ENCODE measurements at places on chromosomes 1 and 21.

GRCh38 chr1:246153796-246154212, 353.3 kb downstream of the SMYD3 start:
- no peak for DNase-seq

DNA sequence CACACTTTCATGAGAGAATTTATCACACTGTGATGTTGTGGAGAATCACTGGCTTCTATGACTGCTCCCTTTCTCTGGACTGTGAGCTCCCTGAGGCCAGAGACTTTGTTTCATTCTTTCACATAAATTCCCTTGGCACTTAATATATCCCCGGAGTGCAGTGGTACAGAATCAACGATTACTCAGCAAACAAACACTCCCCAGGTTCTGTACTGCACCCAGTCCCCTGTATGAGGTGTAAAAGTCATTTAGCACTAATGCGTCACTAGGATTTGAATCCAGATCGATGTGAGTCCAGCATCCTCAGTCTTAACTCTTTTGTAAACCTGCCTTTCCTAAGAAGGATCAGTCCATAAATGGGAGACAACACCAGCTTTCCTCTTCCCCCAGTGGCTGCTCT, 6.8 kb upstream of the UTP25 start:
- DNase-seq = no peak

DNA sequence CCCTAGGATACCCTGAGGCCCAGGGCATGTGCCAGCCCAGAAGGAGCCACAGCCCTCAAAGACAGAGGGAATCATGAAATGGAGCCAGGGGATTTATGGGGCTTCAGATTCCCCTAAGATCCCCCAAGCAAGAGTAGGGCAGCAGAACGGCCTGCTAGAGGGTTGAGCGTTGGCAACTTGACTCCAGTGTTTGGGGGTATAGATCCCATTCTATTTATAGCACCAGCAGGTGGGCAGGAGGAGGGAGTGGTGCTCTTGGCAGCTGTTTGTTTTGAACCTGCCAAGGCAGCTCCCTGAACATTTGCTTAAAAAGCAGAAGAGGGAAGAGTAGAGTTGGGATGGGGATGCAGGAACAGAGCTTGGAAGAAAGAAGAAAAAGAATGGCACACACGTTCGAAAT, 33.7 kb downstream of the GLUL start:
- no peak for DNase-seq

DNA sequence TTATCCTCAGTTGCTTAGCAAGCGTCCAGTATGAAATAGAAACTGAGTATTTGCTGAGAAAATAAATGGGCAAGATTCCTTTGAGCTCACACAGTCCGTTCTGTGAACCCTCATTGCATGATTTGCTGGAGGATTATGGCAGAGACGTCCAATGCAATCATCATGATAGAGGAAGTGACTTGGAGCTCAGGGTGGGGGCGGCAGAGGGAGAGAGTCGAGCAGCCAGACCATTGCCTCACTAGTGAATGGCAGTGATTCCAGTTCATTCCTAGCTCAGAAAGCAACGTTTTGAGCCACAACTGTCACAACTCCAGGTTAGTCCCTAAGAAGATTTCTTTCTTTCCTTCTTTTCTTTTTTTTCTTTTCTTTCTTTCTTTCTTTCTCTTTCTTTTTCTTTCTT, 27.5 kb upstream of the COL9A2 start:
- DNase-seq = peak; percentile 31

DNA sequence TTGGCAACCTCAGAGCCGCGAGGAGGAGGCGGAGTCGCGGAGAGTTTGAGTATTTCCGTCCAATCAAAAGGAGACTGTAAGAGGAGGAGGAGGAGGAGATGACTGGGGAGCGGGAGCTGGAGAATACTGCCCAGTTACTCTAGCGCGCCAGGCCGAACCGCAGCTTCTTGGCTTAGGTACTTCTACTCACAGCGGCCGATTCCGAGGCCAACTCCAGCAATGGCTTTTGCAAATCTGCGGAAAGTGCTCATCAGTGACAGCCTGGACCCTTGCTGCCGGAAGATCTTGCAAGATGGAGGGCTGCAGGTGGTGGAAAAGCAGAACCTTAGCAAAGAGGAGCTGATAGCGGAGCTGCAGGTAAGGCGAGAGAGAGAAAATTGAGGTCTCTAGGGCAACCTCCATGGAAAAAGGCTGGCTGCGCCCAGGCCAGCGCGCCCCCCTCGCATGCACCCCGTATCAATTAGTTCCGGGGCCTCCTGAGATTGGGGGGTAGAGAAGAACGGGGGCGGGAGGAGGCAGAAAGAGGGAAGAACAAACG, at the start of gene PHGDH:
TSS of gene PHGDH (plus strand) at position 131 of the 538 bp plus-strand sequence. CDS start at position 220, 89 bp downstream.
- DNase-seq = peak; percentile 34

GRCh38 chr1:35590476-35591040, 17.4 kb downstream of the TFAP2E start:
- no peak for DNase-seq

DNA sequence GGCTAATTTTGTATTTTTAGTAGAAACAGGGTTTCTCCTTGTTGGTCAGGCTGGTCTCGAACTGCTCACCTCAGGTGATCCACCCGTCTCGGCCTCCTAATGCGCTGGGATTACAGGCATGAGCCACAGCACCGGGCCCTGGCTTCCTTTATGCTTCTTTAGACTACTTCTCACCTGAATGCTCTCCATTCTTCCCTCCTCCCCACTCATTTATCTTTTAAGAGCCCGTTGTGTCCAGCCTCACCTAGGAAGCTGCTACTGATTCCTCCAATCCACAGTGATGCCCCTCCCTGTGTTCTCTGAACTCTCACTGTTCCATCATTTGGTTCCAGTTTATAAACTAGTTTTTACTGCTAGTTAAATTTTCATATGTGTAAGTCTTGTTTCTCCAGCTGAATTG, 44.9 kb upstream of the NR5A2 start:
- no peak for DNase-seq

GRCh38 chr1:84735483-84735882, 45.2 kb upstream of the SSX2IP start:
- no peak for DNase-seq

DNA sequence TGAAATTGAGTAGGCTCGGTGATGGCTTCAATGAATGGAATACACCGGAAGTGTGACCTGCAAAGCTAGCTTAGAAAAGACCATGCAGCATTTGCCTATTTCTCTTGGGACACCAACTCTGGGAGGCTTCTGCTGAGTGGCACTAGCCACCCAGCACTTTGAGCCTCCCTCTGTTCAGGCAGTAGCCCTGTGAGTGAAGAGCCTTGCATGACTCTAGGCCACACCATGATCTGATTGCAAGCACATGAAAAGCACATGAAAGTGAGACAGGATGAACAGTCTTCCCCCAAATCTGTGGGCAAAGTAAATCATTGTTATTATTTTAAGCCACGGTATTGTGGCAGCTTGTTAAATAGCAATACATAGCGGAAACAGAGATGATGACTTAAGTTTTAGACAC, 2.8 kb downstream of the CD48 start:
- DNase-seq = no peak

DNA sequence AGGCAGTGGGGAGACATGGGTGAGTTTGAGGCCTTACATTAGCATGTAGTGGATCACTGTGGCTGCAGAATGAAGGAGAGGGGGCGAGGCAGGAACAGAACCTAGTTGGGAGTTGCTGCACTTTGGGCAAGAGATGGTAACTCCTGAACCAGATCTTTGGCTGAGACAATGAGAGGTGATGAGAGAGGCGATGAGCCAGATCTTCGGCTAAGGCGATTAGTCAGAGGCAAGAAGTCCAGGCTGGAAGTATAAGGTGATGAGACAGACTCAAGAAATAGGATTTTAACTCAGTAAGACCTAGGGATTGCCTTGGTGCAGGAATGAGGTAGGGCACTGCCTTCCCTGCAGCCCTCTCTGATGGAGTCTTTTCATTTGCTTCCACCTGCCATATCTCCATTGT, 9.1 kb upstream of the ARTN start:
- no peak for DNase-seq

GRCh38 chr21:38840456-38841300, 34.9 kb downstream of the ETS2 start:
- DNase-seq = no peak

- DNase-seq = no peak
Measured at GRCh38 chr1:214609692-214610091, 6.7 kb downstream of the CENPF start.

GRCh38 chr1:119771016-119771415, 2.3 kb upstream of the HMGCS2 start:
- no peak for DNase-seq

GRCh38 chr1:64598100-64598571, 128.2 kb downstream of the CACHD1 start:
- DNase-seq = no peak

DNA sequence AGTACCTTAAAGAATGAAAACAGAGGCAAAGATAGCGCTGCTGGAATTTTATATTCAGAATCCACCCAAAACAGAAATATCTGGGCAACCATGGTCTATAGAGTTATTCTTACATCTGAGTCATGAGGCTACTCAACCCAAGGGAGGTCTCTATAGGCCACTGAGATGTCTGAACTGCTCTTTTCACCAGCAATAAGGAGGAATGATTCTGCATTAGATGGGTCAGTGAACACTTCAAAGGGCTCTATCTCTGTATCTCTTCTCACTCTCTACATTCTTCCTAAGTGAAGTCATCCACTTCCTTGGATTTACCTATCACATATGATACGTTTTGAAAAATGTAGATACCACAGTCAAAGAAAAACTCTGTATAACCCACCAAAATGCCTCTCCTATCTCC, 90.2 kb upstream of the NGF start:
- DNase-seq = no peak

DNA sequence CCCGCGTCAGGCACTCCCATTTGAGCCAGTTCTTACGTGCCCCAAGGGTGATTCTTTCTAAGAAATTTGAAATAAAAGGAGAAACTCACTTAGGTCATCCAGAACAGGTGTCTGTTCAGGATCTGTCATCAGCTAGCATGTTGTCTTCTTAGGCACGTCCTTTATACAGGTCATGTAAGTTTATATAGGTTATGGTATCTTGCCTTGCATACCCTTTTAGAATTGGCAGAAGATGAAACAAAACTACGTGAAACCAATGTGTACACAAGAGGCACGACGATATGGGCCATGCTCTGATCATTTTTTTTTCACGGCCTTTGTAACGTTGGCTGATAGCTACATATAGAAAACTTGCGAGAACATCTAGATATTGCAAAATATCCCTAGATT, 579 bp upstream of the GTF2B start:
- no peak for DNase-seq

GRCh38 chr1:64421377-64421776, 48.6 kb upstream of the CACHD1 start:
- no peak for DNase-seq

All from CD8-positive, alpha-beta T cell (primary cell).